ENCODE measurements at places on chromosomes 6 and 20.

- no peak for DNase-seq
Measured at GRCh38 chr6:51934098-51934497, 153.3 kb downstream of the PKHD1 start.

- peak; percentile 99 for DNase-seq
Measured at GRCh38 chr6:119541132-119541905, 191.8 kb upstream of the MAN1A1 start.

DNA sequence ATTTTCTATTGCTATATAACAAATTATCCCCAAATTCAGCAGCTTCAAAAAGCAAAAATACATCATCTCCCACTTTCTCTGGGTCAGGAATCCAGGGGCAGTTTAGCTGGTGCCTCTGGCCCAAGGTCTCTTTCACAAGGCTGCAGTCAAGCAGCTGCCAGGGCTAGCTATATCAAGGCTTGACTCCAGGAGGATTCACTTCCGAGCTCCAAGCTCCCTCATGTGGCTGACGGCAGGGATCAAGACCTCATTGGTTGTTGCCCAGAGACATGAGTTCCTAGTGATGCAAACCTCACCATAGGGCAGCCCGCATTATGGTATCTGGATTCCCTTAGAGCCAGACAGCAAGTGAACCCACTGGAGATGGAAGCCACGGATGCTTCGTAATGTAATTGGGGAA is 1.3 kb upstream of the VNN1 start:
- peak; percentile 46 for DNase-seq

DNA sequence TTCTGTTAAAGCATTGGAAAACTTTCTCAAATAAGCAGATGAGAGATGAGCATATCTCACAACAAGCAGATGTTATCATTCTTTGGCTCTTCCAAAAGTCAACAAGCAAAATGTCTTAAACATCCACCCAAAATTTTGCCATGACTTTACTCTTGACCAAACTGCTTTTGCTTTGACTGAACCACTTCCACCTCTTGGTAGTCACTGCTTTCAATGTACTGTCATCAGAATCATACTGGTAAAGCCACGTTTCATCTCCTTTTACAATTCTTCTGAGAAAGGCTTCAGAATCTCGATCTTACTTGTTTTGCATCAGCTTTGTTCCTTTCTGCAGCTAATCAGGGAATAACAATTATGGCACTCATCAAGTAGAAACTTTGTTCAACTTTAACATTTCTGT is 498.5 kb upstream of the GJE1 start:
- no peak for DNase-seq

DNA sequence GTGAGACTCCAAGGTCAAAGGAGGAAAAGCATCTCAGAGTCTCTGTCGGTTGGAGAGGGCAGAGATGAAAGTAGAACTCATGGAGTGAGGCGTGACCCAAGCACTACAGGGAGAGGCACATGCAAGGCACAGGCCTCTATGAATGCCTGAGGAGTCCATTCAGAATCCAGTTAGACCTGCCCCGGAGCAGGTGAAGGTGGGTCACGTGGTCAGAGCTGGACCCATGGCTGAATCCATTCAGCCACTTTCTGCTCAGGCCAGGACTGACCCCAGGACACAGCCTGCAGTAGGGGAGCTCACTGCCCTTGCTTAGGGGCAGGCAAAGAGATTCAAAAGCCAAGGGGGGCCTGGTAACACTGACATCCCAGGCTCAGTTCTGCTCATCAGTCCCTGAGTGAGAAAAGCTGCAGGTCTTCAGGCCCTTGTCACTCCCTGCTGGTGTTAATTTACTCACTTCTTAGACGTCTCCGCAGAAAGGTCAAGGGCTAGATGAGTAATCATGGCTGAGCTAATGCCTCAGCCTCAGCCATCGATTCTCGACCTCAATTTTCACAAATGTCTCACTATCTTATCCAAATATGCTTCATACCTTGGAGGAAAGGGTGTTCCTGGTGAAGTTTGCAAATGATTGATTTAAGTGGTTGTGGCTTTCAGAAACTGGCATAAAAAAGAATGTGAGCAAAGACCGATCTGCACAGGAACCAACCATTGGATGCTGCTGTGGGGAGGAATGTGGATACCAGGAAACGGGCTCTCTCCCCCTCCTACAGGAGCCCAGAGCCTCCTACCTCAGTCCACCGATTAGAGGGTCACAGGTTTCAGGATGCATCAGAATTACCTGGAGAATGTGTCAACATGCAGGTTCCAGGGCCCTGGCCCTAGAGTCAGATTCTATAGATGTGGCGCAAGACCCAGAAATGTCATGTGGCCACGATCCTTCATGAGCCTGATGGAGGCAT is 584.4 kb downstream of the PTPRT start:
- DNase-seq: no peak

DNA sequence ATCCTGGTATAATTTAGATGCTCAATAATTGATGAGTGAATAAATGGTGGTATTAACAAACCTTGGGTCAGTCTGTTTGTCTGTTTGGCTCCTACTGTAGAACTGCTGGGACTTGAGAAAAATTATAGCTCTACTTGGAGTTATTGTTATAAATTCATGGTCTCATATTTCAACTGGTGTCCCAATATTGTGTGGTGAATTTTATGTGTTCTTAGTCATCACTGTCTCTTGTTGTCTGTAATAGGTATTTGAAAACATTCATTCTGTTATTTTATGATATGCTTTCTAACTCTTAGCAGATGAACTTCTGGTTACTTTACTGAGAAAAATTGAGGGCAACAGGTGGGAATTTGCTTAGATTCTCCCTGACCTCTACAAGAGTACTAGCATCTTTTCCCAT is 221.4 kb downstream of the CDKAL1 start:
- peak; percentile 46 for DNase-seq

GRCh38 chr20:45111799-45112471 is 3.0 kb downstream of the WFDC5 start:
- DNase-seq: no peak

DNA sequence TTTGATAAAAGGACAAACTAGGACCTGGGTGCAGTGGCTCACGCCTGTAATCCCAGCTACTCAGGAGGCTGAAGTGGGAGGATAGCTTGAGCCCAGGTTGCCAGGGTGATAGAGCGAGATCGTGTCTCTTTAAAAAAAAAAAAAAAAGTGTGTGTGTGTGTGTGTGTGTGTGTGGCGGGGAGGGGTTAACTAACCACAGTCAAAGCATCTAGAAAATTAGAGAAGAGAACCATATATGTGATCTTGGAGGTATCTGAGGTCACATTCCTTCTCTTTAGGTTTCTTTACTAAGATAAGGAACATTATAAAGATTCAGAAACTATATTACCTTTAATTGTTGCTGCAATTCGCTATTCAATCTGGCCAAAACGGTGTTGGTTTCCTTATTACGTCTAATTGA is 80.9 kb downstream of the REPS1 start:
- no peak for DNase-seq

GRCh38 chr6:84766118-84766798 is 1.9 kb upstream of the TBX18 start:
- DNase-seq: peak; percentile 9

DNA sequence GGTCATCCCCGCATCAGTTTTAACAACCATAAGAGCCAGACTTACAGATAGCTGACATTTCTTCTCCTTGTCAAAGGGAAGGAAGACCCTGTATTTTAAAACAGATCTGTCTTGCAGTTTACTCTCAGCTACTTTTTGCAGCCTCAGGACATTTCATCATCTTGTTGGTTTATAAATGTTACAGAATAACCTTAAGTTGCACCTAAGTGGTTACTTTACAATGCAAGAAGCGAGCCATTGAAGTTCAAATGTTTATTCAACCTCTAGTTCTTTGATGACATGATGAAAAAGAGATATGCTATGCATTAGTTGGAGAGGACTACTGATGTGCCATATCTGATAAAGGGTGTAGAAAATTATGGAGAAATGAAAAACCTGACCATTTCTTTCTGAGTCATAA is 187.9 kb upstream of the COL21A1 start:
- DNase-seq: no peak

DNA sequence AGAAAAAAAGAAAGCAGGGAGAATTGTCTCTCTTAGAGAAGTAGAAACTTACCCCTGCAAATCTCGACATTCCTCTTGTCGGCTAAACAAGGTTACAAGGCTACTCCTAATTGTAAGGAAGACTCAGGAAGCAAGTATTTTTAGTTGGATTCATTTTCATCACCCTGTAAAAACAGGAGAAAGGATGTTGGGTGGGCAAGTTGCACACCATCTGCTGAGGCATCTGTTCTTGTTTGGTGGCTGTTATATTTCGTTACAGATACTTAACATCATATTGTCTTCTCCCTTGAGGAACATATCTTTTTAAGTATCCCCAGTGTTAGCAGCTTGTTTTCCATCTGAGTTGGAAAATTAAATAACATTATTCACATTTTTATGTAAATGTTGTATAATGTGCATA is 187.5 kb downstream of the PLCB4 start:
- DNase-seq: no peak

- peak; percentile 76 for DNase-seq
Measured at GRCh38 chr6:149862922-149863697, 1.0 kb downstream of the LRP11 start.

DNA sequence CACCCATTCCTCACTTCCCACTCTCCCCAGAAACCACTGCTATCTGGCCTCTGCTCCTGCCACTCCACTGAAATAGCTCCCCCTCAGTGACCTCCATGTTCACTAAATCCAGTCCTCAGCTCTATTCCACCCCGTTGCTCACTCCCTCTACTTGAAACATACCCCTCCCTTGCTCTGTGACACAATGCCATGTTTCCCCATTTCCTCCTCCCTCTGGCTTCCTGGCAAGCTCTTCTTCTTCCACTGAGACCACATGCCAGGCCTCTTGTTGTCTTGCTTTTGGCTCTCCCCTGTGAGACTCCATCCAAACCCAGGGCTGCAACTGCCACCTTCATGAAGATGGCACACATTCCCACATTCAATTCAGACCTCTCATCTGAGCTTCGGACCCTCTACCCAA is 13.9 kb downstream of the TMEM151B start:
- DNase-seq: no peak

DNA sequence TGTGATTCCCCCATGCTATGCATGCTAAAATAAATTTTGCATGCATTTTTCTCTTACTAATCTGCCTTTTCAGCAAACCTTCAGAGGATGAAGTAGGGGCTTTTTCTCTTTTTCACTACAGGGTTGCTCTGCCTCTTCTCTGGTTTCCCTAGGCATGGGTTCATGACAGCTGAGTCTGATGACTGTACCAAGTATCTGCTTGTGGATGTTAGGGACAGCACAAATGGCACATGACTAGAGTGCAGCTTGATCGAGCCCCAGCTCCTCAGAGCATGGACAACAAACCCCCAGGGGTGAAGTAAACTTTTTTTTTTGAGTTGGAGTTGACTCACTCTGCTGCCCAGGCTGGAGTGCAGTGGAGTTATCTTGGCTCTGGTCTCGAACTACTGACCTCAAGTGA is 57.1 kb upstream of the GCM1 start:
- DNase-seq: no peak

DNA sequence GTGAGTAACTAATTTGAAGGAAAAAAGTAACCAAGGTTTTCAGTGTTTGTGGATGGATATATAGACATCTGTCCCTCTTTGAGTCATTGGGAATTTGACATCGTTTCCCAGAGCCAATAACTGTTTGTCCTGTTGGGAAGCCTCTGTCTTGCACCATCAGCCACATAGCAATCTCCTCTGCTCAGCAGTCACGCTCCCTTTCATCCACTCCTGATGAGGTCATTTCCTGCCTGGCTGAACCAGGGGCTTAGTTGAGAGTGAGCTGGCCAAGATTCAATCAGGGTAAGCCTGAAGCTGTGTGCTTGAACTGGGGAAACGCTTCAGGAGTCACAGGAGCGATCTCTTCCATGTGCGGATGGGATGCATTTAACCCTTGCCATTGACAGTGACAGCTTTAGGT is 121.5 kb upstream of the FOXQ1 start:
- peak; percentile 69 for DNase-seq

- DNase-seq: no peak
Measured at GRCh38 chr20:41155261-41155660, 17.9 kb downstream of the PLCG1 start.

DNA sequence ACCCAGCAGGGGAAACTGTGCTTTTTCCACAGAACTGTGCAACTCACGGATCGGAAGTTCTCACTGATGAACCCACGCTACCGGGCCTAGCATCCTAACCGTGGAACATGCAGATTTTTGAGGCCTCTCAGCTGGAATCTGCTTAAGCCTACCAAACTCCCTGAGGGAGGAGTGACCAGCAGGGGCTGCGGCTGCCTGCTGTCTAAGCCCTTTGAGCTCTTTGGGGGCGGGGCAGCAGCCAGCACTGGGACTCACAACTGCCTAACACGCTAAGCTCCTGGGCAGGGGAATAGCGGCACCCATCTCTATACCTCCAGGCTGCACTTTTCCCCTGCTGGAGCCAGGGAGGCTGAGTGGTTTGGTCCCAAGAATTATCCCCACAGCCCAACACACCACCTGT is 20.4 kb upstream of the METTL24 start:
- no peak for DNase-seq

- no peak for DNase-seq
Measured at GRCh38 chr20:51204794-51205193, 181.9 kb upstream of the KCNG1 start.

- DNase-seq: no peak
Measured at GRCh38 chr6:13273202-13273930, 55.0 kb downstream of the TBC1D7 start.

DNA sequence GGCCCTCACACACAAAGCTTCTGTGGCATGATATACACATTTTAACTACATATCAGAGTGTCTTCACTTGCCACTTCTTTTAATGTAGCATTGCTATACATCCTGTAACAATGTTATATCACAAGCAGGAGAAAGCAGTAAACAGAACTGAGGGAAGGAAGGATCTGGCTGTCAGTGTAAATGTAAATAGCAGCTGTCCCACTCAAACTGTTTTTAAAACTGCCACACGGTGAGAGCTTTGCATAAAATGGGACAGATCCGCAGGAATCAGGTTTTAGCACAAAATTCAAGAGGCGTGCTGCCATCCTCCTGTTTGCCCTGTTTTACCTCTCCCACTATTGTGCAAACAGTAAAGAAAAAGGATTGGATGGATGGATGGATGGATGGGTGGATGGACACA is 28.8 kb downstream of the TFAP2D start:
- DNase-seq: no peak

GRCh38 chr6:169935861-169936260 is 184.4 kb downstream of the ERMARD start:
- no peak for DNase-seq

GRCh38 chr6:152950240-152950639 is 32.6 kb downstream of the FBXO5 start:
- no peak for DNase-seq

DNA sequence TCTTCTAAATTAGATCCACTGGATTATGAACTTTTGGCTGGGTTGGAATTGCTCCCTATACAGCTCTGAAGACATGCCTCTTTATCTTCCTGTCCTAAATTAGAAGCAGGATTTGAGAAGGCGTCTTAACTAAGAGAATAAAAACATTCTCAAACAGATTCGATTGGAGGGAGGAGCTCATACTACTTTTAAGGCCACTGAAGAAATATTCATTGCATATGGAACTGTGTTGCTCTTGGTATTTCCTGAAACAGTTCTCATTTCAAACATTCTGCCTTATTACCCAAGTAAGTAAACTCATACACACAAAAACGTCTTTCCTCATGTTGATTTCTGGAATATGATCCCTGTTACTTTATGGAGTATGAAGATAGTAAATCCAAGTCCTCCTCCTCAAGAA is 519.7 kb upstream of the CDH4 start:
- DNase-seq: no peak

Measured in astrocyte of the spinal cord (primary cell).